Trophoblast cell (in vitro differentiated cells and primary cell): ENCODE measurements at places on chromosomes 1 and 21.

DNA sequence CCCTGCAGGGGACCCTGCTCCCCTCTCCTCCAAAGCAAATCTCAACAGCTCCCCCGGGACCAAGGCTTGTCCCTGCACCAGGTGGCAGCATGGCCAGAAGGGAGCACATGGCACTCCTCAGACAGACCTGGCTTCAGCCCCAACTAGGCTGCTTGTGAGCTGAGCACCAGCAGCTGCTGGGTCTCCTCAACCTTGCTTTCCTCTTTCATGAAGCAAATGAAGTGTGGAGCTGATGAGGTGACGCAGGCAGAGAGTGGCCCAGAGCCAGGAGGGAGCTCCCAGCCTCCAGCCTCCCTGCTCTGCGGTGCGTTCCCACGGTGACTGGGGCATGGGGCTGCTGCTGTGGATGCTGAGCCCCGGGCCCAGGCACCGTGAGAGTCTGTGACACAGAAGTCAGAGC, 34.0 kb downstream of the MEGF6 start:
- H3K4me3 ChIP-seq = no peak overlapping the region
- H3K27me3 ChIP-seq = no peaks in the 10 kb centered on the region
- DNase-seq = no peak
- H3K4me1 ChIP-seq = no peaks in the 10 kb centered on the region
- no peak overlapping the region for H3K27ac ChIP-seq

GRCh38 chr21:41209016-41209619, 41.2 kb downstream of the BACE2 start:
- H3K27me3 ChIP-seq = no peaks in the 10 kb centered on the region
- H3K4me3 ChIP-seq = no peak overlapping the region
- DNase-seq = no peak
- no peak overlapping the region for H3K27ac ChIP-seq
- no peaks in the 10 kb centered on the region for H3K36me3 ChIP-seq

- no peaks in the 10 kb centered on the region for H3K27me3 ChIP-seq
- DNase-seq = no peak
- H3K4me1 ChIP-seq = no peaks in the 10 kb centered on the region
- H3K4me3 ChIP-seq = no peak overlapping the region
- H3K36me3 ChIP-seq = no peaks in the 10 kb centered on the region
- no peak overlapping the region for H3K27ac ChIP-seq
Measured at GRCh38 chr1:61284936-61285335, 202.6 kb downstream of the NFIA start.

DNA sequence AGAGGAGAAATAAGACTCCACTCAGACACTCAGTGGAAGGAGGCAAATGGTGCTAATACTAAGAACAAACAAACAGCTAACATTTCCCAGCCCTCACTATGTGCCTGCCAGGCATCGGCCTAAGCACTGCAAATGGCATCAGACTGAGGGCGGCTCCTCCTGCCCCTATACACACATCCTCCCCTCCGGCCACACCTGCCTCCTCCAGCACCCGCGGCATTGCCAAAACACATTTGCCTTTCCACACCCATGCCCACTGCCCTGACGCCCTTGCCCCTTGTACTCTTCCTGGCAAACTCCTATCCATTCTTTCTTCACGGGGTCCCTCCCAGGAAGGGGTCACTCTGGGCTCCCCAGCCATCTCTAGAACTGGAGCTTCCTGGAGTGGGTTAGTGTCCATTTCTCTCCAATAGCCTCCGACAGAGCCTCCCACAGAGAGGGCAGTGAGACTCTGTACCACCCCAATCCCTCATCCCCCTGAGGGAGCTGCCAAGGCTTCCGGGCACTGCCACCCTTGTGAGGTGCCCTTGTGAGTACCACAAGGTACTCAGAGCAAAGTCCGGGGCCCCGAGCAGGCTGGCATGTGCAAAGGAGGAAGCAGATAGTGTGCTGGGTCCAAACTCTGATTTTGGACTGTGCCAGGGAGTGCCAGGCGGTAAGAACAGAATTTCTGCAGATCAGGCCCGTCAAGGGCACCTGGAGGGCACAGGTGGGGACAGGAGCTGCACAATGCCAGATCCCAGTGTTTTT, 959 bp downstream of the AKR7A3 start:
- no peak for DNase-seq
- no peak overlapping the region for H3K27ac ChIP-seq
- peaks cover 4% of the 10 kb centered on the region for H3K4me1 ChIP-seq
- H3K4me3 ChIP-seq = no peak overlapping the region
- no peaks in the 10 kb centered on the region for H3K27me3 ChIP-seq
